ENCODE measurements at places on chromosomes 1 and 21.

DNA sequence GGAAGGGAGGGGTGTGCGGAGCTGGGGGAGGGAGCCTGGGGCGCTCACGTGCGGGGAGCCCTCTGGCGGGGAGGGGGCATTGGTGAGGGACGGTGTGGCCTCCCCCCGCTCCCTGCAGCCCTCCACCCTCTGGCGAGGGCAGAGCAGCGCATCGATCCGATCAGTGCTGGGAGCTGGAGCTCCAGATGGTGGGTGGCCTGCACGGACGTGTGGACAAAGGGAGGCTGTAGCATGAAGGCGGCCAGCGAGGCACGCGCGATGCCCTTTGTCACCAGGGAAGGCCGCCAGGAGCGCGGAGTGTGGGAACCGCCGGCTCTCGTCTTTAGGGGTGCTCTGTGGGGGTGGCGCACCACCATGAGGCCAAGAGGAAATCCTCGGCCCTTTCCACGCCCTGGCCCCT, 5.4 kb upstream of the HES5 start:
- DNase-seq = no peak

DNA sequence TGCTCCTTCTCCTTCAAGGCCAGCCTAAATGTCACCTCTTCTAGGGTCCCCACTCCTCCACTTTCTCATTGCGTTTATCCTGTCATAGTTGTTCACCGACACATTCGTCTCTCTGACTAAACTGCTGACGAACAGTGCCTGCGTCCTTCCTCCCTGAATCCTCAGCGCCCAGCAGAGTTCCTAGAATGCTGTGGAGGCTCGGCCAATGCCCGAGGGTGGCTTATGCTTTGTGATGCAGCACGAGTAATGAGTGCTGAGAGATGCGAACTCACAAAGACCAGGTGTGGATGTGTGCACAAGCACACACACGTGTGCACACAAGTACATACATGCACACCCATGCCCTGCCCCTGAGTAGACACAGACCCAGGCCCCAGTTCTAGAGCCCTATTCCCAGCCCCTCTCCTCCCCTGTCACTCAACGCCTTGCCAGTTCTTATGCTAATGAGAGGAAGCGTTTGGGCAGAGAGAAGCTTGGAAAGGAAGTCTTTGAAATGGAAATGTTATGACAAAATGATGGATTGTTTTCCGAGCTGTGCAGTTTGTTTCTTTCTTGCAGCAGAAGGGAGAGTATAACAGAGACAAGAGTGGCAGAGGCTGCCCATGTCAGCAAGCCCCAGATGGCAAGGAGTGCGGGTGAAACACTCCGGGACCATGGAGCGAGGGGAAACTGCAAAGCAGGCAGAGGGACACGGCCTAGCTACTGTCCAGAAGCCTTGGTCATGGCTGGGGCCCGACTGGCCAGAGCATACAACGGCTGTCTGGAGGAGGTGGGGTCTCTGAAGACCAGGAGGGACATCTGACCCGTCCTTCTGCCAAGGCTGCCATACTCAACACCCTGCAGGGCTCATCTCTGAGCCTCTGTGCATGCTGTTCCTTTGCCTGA, 24.2 kb downstream of the KCNA10 start:
- no peak for DNase-seq

DNA sequence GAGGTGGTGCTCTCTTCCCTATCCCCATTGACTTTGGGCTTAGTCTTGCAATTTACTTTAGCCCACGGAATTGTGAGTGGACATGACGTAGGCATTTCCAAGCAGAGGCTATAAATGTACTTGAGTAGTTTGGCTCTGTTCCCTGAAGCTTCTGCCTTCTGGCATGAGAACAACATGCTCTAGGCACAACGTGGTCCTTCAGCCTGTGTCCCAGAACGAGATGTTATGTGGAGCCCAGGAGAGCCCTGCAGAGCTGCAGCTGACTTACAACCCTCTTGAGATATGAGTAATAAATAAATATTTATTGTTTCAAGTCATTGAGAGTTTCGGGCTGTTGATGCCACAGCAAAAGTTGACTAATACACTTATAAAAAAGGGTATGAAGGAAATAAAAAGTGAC, 105.2 kb upstream of the HMGB4 start:
- no peak for DNase-seq

DNA sequence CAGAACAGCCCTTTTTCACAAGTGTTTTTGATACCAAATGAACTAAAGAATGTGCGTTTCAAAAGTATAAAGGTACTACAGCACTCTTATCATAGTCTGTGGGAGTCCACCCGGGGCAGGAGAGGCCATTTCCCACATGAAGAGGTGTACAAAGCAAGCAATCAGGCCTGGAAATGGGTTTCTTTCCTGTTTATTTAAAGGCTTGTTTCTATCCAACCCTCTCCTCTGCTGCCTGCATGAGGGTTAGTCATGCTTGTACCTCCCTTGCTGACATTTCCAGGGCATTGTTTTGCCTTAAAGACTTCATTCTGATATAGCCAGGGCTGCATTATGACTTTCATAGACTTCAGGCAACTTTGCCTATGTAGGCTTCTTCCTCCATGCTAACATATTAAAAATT, 11.6 kb downstream of the SELP start:
- no peak for DNase-seq

DNA sequence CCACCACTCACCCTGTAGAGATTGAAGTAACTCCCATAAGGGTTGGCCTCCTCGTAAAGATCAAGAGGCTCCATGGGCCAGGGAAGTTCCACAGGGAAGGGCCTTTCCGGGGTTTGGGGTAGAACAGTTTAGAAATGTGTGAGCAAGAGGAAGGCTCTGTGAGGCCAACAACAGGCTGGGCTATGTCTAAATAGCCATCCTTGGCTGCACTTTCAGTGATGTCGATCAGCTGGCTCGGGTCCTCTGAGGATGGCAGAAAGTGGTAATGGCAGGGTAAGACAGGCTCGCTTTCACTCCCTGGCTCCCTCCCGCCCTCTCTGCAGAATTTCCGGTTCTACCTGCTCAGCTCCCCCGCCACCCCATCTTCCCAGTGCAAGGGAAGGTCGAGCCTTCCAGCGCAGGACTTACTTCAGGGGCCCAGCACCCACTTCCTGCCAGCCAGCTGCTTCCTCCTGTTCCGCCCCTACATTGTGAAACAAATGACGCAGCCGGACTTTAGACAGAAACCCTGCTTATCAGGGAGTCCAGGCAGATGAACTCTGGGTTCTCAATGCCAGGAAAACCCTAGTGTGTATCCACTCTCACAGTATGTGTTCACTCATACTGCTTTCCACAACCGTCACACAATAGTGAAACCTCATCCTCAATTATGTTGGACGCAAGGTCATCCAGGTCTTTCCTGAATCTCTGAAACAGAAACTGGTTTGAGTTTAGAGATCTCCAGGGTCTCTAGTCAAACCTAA, 7.3 kb downstream of the F11R start:
- peak; percentile 55 for DNase-seq

- no peak for DNase-seq
These were observed 275.0 kb downstream of the SMYD3 start for GRCh38 chr1:246232126-246232525.

GRCh38 chr1:27821761-27822315, 8.7 kb upstream of the PPP1R8 start:
- no peak for DNase-seq

GRCh38 chr1:196603651-196604050, 4.6 kb downstream of the KCNT2 start:
- no peak for DNase-seq

DNA sequence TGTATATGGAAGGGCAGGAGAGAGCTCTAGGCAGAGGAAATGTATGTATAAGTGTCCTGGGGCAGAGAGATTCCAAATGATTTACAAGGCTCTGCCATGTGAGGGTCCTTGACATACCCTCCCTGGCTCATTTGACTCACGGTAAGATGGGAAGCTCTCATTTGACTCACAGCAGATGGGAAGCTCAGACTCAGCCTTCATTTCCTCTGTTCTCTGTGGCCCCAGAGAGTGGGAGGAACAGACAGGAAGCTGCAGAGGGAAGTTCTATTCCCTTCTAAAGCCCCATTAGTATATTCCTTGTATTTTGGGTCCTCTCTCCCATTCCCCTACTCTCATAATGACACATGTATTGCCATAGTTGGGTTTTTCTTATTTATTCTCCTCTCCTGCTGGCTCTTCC, 44.9 kb downstream of the FOXD2 start:
- DNase-seq = no peak

All from stimulated activated CD4-positive, alpha-beta T cell treated with anti-CD3 and anti-CD28 coated beads, Interleukin-4, amount 100 ng/mL, for 48 hours (primary cell).